Lower lobe of right lung (tissue), 2 donors: ENCODE measurements at places on chromosomes 7 and 10. TPM values are rescaled to one million over a fixed set of nuclear protein-coding genes. Genes with fewer than 3 reads are reported as not detected.
A peak's percentile ranks its signal among the peaks of the same experiment; 100 is the strongest.

Gene ASB15
- not detected for total RNA-seq

Gene STAG3
- 4.1 TPM for total RNA-seq

Gene OPN1SW
- not detected for total RNA-seq

Gene PRSS58
- total RNA-seq, result not detected

Gene PLEKHS1
- total RNA-seq, result 7.0 TPM

Gene TRPV6
- 0.21 TPM for total RNA-seq

Gene PNLIP
- not detected for total RNA-seq

Gene TMEM229A
- not detected for total RNA-seq

DNA sequence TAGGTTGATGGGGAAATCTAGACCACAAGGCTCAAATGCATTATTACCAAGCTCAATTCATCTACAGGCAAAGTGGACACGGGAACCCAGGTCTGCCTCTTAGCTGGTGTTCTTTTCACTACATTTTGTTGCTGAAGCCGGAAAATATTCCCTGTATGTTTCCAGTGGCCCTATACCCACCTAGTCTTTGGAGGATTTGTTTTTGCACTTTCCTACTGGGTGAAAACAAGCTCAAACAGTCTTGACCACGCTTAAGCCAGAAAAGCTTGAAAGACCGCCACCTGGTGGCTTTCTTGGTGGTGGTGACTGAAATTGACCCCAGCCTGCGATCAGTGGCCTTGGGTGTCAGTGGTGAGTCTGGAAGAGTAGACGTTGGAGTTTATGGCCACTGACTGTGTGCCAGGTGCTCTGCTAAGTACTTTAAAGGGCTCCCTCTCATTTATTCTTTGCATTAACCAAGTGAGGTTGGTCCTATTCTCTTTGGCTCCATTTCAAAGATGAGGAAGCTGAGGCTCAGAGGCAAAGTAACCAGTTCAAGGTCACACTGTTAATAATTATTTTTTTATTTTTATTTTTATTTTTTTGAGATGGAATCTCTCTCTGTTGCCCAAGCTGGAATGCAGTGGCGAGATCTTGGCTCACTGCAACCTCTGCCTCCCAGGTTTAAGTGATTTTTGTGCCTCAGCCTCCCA is 11.1 kb upstream of the CRTAC1 start:
- no peaks in the 10 kb centered on the region for H3K4me1 ChIP-seq
- no peak overlapping the region for H3K27ac ChIP-seq
- H3K4me3 ChIP-seq, result no peak overlapping the region
- H3K36me3 ChIP-seq, result no peaks in the 10 kb centered on the region

GRCh38 chr7:70349031-70349430 is 750.8 kb downstream of the AUTS2 start:
- no peaks in the 10 kb centered on the region for H3K27me3 ChIP-seq
- H3K36me3 ChIP-seq, result no peaks in the 10 kb centered on the region
- H3K4me3 ChIP-seq, result no peak overlapping the region
- no peak for DNase-seq

- H3K4me1 ChIP-seq, result peaks cover 49% of the 10 kb centered on the region
- H3K36me3 ChIP-seq, result no peaks in the 10 kb centered on the region
- no peak overlapping the region for H3K4me3 ChIP-seq
- DNase-seq, result no peak
Observed at GRCh38 chr10:34717429-34717828, 97.7 kb downstream of the PARD3 start.

DNA sequence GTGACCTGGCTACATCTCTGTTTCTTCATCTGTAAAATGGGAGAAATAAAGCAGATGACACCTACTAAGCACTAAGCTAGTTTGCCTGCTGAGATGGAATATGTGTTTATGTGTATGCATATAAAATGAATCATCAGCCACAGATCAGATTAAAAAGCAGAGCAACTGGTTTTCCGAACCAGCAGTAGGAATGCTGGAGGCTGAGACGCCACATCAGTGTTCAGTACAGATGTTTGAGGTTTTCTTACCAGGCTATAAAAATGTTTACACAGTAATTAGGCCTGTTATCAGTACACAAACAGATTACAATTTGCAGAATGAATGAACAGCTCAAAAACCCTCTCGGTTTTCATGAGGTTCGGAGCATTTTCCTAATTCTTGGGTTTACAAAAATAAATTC is 85.8 kb downstream of the CALN1 start:
- no peak overlapping the region for H3K27ac ChIP-seq
- H3K4me1 ChIP-seq, result no peaks in the 10 kb centered on the region
- no peak for DNase-seq
- H3K36me3 ChIP-seq, result no peaks in the 10 kb centered on the region
- no peaks in the 10 kb centered on the region for H3K27me3 ChIP-seq

DNA sequence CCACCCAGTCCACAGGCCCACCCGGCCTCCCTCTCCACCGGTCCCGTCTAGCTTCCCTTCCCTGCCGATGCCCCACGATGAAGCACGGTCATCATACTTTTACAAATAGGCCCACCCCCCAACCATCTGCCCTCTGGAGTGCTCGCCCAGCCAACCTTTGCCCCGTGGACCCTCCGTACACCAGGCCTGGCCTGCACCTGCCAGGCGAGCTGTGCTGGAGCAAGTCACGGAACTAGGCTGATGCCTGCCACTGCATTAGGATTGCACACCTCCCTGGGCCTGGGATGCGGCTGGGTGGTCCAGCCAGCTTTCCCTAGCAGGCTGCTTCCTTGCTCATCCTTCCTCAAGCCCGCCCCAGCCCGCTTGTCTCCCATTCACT is 44.7 kb downstream of the PPIF start:
- no peak overlapping the region for H3K4me3 ChIP-seq
- H3K4me1 ChIP-seq, result peaks cover 21% of the 10 kb centered on the region
- peak; percentile 23 for DNase-seq
- no peak overlapping the region for H3K27ac ChIP-seq
- H3K27me3 ChIP-seq, result no peaks in the 10 kb centered on the region

DNA sequence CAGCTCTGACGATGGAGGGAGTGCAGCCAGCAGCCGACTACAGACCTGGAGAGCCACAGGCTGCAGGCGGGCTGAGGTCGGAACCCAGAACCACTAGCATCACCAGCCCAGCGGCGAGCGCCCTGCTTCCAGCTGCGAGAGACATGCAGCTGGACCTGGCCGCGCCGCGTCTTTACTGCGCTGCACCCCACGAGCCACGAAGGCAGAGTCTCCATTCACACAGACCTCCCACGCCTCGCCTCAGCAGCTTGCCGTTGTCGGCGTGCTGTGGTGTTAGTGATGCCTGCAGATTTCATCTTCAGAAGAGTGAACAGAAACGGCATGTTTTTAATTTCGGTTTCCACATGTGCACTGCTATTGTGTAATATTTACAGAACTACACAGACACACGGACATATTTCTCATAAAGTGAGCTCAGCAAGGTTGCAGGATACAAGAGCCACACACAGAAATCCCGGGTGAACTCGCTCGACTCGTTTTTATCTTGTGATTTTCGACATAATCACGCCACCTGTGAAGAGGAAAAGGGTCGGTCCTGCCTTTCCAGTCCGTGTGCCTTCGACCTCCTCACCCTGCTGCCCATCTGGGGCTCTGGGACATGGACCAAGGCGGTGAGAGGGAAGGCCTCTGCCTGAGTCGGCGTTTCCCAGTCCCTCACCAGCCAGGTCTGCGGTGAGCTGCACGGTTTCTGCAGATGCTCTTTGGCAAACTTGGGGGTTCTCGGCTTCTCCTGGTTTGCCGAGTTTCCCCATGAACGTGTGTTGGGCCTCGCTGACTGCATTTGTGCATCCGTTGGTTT is 252.2 kb downstream of the ELFN1 start:
- DNase-seq, result peak; percentile 49
- no peaks in the 10 kb centered on the region for H3K36me3 ChIP-seq
- H3K4me3 ChIP-seq, result no peak overlapping the region
- H3K27ac ChIP-seq, result no peak overlapping the region
- peaks cover 31% of the 10 kb centered on the region for H3K4me1 ChIP-seq

- H3K4me3 ChIP-seq, result no peak overlapping the region
- no peak overlapping the region for H3K27ac ChIP-seq
- H3K36me3 ChIP-seq, result no peaks in the 10 kb centered on the region
- peaks cover 40% of the 10 kb centered on the region for H3K4me1 ChIP-seq
- no peaks in the 10 kb centered on the region for H3K27me3 ChIP-seq
Observed at GRCh38 chr10:78545756-78546155, 512.1 kb downstream of the RPS24 start.

GRCh38 chr7:4612939-4613841 is 68.9 kb upstream of the FOXK1 start:
- no peaks in the 10 kb centered on the region for H3K27me3 ChIP-seq
- peak overlapping the region; percentile 39 for H3K4me3 ChIP-seq
- peaks cover 22% of the 10 kb centered on the region for H3K4me1 ChIP-seq
- no peak for DNase-seq

DNA sequence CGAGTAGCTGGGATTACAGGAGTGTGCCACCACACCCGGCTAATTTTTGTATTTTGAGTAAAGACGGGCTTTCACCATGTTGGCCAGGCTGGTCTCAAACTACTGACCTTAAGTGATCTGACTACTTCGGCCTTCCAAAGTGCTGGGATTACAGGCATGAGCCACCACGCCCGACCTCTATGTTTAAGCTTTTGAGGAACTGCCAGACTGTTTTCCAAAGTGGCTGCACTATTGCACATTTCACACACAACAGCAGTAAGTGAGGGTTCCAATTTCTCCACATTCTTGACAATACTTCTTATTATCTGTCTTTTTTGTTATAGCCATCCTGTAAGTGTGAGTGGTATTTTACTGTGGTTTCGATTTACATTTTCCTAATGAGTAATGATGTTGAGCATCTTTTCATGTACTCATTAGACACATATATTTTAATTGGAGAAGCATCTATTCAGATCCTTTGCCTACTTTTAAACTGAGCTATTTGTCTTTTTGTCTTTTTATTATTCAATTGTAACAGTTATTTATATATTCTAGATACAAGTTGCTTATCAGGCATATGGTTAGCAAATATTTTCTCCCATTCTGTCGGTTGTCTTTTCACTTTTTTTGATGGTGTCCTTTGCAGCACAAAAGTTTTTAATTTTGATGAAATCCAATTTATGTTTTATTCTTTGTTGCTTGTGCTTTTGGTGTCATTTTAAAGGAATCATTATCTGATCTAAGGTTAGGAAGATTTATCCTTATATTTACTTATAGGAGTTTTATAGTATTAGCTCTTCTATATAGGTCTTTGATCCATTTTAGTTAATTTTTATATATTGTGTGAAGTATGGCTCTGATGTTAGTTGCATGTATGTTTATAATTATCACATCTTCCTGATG is 12.8 kb upstream of the IRF5 start:
- H3K27ac ChIP-seq, result no peak overlapping the region
- no peaks in the 10 kb centered on the region for H3K36me3 ChIP-seq
- H3K4me3 ChIP-seq, result no peak overlapping the region
- DNase-seq, result no peak

DNA sequence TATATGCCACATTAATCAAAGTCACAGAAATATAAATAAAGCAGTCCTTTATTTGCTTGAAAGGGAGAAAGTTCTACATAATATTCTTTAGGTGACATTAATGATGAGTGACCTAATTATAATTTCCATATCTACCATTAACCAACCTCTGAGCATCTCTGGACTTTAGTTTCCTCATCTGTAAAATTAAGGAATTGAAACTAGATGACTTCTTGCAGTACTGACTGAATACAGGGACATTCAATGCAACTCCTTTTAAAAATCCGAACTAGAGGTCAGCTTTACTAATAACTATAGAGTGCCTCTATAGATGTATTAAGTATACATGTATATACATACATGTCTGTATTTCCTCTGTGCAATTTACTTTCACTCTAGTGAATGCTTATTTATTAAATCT is 3.9 kb downstream of the FMC1 start:
- peaks cover 13% of the 10 kb centered on the region for H3K4me1 ChIP-seq
- peaks cover 27% of the 10 kb centered on the region for H3K36me3 ChIP-seq
- no peaks in the 10 kb centered on the region for H3K27me3 ChIP-seq

GRCh38 chr7:99713995-99714570 is 20.9 kb downstream of the CYP3A7 start:
- no peaks in the 10 kb centered on the region for H3K36me3 ChIP-seq
- H3K27me3 ChIP-seq, result no peaks in the 10 kb centered on the region
- no peak overlapping the region for H3K27ac ChIP-seq
- H3K4me1 ChIP-seq, result no peaks in the 10 kb centered on the region
- DNase-seq, result no peak

DNA sequence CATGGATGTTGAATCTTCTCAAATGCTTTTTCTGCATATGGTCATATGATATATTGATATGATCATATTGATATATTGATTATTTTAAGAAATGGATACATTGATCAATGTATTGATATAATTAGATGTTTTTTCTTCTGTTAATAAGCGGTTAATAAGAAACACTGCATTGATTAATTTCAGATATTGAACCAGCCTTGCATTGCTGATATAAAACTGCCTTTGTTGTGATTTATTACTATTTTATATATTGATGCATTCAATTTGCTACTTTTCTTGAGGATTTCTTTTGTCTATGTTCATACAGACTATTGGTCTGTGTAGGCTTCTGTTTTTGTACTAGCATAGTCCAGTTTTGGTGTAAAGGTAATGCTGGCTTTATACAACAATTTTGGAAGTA is 79.7 kb upstream of the ELN start:
- H3K27ac ChIP-seq, result no peak overlapping the region
- no peaks in the 10 kb centered on the region for H3K36me3 ChIP-seq
- no peaks in the 10 kb centered on the region for H3K4me1 ChIP-seq
- H3K4me3 ChIP-seq, result no peak overlapping the region

DNA sequence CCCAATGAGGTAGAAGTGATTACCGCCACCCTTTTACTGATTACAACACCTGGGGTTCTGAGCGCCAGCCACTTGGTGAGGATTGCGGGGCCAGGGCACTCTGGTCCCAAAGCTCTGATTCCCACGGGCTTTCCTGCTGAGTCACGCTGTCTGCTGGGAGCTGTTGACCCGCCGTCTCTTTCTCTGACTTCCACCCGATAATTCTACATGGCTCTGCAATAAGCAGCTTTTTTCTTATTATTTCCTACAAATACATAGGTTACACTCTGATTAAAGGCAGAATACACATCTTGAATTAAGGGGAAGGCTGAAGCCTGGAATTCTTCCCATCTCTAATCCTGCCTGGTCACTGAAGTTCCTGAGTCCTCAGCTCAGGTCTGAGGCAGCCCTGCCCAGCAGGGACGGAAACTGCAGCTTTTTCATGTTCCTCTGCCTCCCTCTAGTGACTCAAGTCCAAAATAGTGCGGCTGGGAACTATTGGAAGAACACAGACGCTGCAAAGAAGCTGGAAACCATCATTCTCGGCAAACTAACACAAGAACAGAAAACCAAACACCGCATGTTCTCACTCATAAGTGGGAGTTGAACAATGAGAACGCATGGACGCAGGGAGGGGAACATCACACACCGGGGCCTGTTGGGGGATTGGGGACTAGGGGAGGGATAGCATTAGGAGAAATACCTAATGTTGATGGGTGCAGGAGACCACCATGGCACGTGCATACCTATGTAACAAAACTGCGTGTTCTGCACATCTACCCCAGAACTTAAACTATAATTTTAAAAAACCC is 178.3 kb downstream of the PRKCQ start:
- peaks cover 25% of the 10 kb centered on the region for H3K4me1 ChIP-seq
- DNase-seq, result peak; percentile 81
- H3K4me3 ChIP-seq, result peak overlapping the region; percentile 45
- no peaks in the 10 kb centered on the region for H3K36me3 ChIP-seq
- no peaks in the 10 kb centered on the region for H3K27me3 ChIP-seq

- H3K27me3 ChIP-seq, result no peaks in the 10 kb centered on the region
- H3K36me3 ChIP-seq, result no peaks in the 10 kb centered on the region
- no peak overlapping the region for H3K27ac ChIP-seq
- H3K4me3 ChIP-seq, result no peak overlapping the region
Observed at GRCh38 chr10:97731346-97732051, 5.4 kb upstream of the ZFYVE27 start.

- DNase-seq, result no peak
- H3K27me3 ChIP-seq, result no peaks in the 10 kb centered on the region
- H3K36me3 ChIP-seq, result no peaks in the 10 kb centered on the region
- H3K4me3 ChIP-seq, result no peak overlapping the region
Observed at GRCh38 chr10:83612746-83613145, 526.6 kb upstream of the GHITM start.
